Hair follicle dermal papilla cell (primary cell): ENCODE measurements at places on chromosomes 13 and 19. TPM values are rescaled to one million over a fixed set of nuclear protein-coding genes. Genes with fewer than 3 reads are reported as not detected.

The NKPD1 gene
- not detected in 2 replicates for total RNA-seq

The SIPA1L3 gene
- total RNA-seq: 12.7 and 14.0 TPM in 2 replicates

The DKKL1 gene
- total RNA-seq: 0.49 TPM in 1 of 2 replicates, not detected in the other

The DZIP1 gene
- 49.5 and 57.3 TPM in 2 replicates for total RNA-seq

The PGLYRP2 gene
- not detected in 2 replicates for total RNA-seq

The ZNF490 gene
- total RNA-seq: 5.8 and 6.5 TPM in 2 replicates

The EBI3 gene
- not detected in 2 replicates for total RNA-seq

The CD37 gene
- not detected in 2 replicates for total RNA-seq

The AKAP11 gene
- total RNA-seq: 24.0 and 29.4 TPM in 2 replicates

The MUC16 gene
- not detected in 2 replicates for total RNA-seq

The BRME1 gene
- total RNA-seq: 0.36 and 0.97 TPM in 2 replicates

The IGFL3 gene
- total RNA-seq: 0.49 and 1.2 TPM in 2 replicates

The LCP1 gene
- total RNA-seq: 0.61 and 0.81 TPM in 2 replicates

The KIR3DL1 gene
- total RNA-seq: not detected in 2 replicates

The CLEC17A gene
- not detected in 2 replicates for total RNA-seq

The ZNF615 gene
- total RNA-seq: 11.8 and 12.1 TPM in 2 replicates

The ZNF534 gene
- total RNA-seq: not detected in 2 replicates

The SH2D3A gene
- not detected in 2 replicates for total RNA-seq

The ICAM1 gene
- total RNA-seq: 9.2 and 25.2 TPM in 2 replicates

The CARD8 gene
- total RNA-seq: 23.0 and 25.0 TPM in 2 replicates

The IRS2 gene
- total RNA-seq: 16.2 and 20.9 TPM in 2 replicates

The IZUMO4 gene
- total RNA-seq: 1.7 and 2.6 TPM in 2 replicates

The RYR1 gene
- total RNA-seq: under 0.01 TPM in 2 replicates

The LHB gene
- 0.49 and 0.61 TPM in 2 replicates for total RNA-seq

The HCN2 gene
- total RNA-seq: 2.4 and 2.9 TPM in 2 replicates

The KIR3DL2 gene
- not detected in 2 replicates for total RNA-seq

The SKA3 gene
- total RNA-seq: 15.3 and 18.2 TPM in 2 replicates

The CEACAM16 gene
- total RNA-seq: not detected in 2 replicates

The ATCAY gene
- total RNA-seq: not detected in 2 replicates

The PSG11 gene
- 0.97 TPM in 1 of 2 replicates, not detected in the other for total RNA-seq

The VSIG10L gene
- total RNA-seq: 0.49 and 0.81 TPM in 2 replicates

The RFPL4A gene
- total RNA-seq: not detected in 2 replicates

The ZNF701 gene
- 12.4 and 18.0 TPM in 2 replicates for total RNA-seq

The CERS1 gene
- total RNA-seq: 0.49 and 0.65 TPM in 2 replicates

The PABPC3 gene
- total RNA-seq: 0.12 and 0.16 TPM in 2 replicates

The C19orf73 gene
- 0.36 TPM in 1 of 2 replicates, not detected in the other for total RNA-seq

The GJB6 gene
- not detected in 2 replicates for total RNA-seq

The NFIX gene
- 135 and 155 TPM in 2 replicates for total RNA-seq

The ZNF823 gene
- 3.6 and 4.3 TPM in 2 replicates for total RNA-seq

The SIGLECL1 gene
- not detected in 2 replicates for total RNA-seq

The ZNF577 gene
- 5.2 and 6.8 TPM in 2 replicates for total RNA-seq

The TMEM150B gene
- total RNA-seq: not detected in 2 replicates

The NHLRC3 gene
- total RNA-seq: 12.3 and 14.3 TPM in 2 replicates

The ANGPTL8 gene
- not detected in 2 replicates for total RNA-seq

The C19orf81 gene
- total RNA-seq: 0.49 TPM in 1 of 2 replicates, not detected in the other

The KLF12 gene
- 14.2 and 18.2 TPM in 2 replicates for total RNA-seq

The SRRM5 gene
- 0.24 TPM in 1 of 2 replicates, not detected in the other for total RNA-seq

The NECTIN2 gene
- total RNA-seq: 53.2 and 53.7 TPM in 2 replicates
